ENCODE measurements at places on chromosomes 6 and 20. TPM values are rescaled to one million over a fixed set of nuclear protein-coding genes. Genes with fewer than 3 reads are reported as not detected.

DNA sequence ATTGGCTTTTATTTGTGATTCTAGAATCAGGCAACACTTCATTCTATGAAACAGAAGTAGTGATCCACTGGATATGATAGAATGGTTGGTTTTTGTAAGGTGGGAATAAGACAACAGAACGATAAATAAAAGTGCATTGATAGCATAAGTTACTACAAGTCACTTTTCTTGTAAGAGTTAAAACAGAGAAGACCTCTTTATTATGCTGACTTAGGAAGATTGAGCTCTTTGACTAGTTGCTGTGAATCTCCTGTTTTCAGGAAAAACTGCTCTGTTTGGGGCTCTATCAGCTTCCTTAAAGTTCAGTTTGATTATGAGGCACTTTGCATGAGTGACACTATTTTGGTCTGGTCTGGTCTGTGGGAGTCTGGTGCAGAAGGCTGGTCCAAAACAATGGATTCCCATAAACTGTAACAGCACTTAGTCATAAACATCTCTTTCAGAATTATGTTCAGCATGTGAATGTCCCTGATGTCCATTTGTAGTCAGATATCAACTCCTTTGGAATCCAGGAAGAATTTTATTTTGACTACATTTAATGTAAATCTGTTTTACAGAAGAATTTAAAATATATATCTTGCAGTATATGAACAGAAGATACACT, 35.0 kb upstream of the DSE start:
- no peak for DNase-seq

DNA sequence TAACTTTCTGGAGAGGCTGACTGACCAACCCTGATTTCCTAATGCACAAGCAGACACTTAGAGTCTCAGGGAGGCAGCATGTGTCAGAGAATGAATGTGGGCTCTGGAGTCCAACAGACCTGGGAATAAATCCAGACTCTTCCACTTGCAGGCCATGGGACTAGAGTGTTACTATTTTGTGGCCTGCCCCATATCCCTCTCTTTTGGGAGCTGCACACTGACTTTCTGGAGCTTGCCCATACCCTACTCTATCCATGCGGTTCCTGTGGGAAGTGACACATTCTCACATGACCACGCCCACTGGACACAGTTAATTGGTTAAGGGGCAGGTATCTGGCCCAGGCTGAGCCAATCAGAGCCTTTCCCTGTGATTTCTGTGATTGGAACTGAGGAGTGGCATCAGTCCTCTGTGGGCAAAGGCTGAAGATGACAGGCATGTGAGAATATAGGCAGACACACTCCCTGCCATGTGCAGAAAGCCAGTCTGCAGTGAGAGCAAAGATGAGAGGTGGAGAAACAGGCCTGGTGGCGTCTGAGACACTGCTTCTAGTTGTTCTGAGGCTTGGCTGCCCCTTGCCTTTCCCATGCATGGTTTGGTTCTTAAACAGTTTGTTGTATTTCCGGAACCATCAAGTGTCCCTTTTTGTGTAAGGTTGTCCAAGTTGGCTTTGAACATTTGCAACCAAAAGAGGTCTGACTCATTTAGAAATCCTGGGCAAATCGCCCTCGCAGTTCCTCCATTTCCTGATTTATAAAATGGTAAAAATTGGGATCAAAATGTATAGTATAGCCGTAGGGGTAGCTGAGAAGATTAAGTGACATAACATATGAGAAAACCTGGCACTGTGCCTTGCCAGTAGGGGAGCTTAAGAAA, 125.6 kb downstream of the CDC5L start:
- DNase-seq, result no peak

- no peak for DNase-seq
Measured at GRCh38 chr20:50810063-50810462, 15.2 kb downstream of the BCAS4 start.

The CEP85L gene
- 10.7 TPM for total RNA-seq
